ENCODE measurements at places on chromosomes 3 and 15.
A peak's percentile ranks its signal among the peaks of the same experiment; 100 is the strongest.

- no peak for ATAC-seq
Observed at GRCh38 chr3:18580268-18580667, 155.1 kb upstream of the SATB1 start.

GRCh38 chr3:25481386-25481785 lies 53.3 kb downstream of the RARB start:
- ATAC-seq = peak; percentile 16

- ATAC-seq = peak; percentile 40
Observed at GRCh38 chr3:30169487-30169886, 436.9 kb upstream of the TGFBR2 start.

GRCh38 chr3:84175449-84175848 lies 783.3 kb upstream of the CADM2 start:
- no peak for ATAC-seq

- ATAC-seq = peak; percentile 99
Observed at GRCh38 chr3:28791713-28792255, 443.2 kb upstream of the AZI2 start.

DNA sequence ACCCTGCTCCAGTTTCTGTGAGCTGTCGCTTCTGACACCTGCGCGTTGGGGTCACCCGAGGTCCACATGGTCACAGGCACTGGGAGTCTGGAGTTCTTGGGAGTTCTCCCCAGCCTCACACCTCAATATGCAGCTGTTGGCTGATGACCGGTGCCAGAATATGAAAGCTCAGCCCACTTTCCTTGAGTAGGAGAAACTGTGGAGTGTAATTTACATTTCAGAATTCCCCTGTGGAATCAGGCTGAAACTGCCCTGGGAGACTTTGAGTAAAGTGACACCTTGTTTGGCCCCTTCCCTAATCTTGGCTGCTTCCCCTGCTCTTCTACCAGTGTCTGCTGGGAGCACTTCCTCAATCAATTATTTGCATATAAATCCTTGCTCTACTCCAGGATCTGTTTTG lies 255.9 kb downstream of the NFKBIZ start:
- no peak for ATAC-seq

DNA sequence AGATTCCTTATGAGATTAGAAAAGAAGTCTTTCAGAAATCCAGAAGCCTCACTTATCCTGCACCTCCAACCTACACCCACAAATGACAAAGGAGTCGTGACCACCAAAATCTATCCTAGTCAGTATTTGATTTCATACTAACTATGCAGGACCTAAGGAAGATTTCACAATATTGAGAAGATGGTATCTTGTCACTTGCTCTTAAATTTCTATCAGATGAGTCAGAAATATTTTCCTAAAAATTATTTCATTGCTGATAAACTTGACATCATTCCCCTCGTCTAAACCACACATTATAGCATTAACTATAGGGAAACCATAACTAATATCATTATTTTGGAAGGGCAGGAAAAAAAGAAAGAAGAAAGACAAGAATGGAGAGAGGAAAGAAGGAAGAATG lies 138.0 kb upstream of the THBS1 start:
- no peak for ATAC-seq

GRCh38 chr15:27730868-27731267 lies 368.2 kb downstream of the OCA2 start:
- ATAC-seq = no peak

DNA sequence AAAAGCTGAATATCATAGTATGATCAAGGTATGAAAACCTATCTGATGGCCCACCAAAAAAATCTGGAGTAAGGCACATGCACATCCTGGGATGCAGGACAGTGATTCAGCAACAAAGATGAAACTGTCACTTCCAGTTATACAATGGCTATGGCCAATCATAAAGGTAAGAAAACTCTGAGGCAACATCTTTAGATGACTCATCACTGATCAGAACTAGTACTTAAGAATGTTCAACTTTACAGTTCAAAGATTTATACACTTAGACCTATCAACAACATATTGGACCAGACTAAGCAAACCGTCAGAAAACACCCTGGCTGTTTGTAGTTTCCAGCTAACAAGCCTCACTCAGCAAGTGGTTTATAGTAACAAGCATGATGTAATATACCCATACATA lies 21.3 kb upstream of the PLCH1 start:
- ATAC-seq = no peak

DNA sequence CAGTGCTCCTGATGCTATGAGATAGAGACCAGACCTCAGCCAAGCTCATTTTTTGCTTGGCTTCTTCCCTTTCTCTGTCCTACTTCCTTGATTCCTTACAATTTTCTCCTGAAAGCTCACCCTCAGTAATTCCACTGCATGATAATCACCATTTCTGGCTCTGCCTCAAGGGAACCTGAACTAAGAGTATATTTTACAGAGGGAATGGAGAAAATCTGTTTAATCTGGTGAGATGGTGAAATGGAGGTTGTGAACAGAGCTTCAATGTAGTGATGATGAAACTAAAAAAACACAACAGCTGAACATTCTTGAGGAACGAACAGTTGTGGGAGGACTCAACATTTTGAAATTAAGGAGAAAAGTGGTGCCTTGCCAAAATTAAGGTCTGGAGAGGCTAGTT lies 16.3 kb downstream of the HHLA2 start:
- no peak for ATAC-seq

Data from motor neuron (in vitro differentiated cells).